AG04450 (cell line): ENCODE measurements at places on chromosomes 16 and 17.

DNA sequence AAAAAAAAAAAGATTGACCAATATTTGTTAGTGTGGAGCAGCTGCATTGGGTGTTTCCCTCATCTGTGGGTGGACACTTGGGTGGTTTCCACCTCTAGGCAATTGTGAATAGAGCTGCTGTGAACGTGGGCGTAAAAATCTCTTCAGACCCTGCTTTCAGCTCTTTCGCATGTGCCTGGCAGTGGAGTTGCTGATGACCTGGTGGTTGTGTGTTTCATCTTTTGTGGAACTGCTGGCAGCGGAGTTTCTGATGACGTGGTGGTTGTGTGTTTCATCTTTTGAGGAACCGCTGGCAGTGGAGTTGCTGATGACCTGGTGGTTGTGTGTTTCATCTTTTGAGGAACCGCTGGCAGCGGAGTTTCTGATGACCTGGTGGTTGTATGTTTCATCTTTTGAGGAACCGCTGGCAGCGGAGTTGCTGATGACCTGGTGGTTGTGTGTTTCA is 21.4 kb downstream of the ZC3H18 start:
- no peak for DNase-seq

DNA sequence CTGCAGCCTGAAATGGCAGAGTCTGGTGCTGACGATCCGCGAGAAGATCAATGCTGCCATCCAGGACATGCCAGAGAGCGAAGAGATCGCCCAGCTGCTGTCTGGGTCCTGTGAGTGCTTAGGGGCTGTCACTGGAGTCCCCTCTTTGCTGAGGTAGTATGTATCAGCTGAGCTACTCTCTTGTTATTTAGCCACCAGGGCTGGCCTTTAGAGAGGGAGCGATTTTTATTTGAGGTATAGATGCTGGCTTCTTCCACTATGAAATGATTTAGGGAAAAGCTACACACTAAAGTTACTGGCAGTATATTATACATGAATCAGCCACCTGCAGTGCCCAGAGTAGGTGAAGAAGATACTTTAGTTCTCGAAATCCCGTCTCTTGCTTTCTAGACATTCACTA is 2.6 kb downstream of the CDK5RAP3 start:
- DNase-seq: no peak

- no peak for DNase-seq
Measured at GRCh38 chr17:48711128-48711527, 11.2 kb downstream of the PRAC1 start.

GRCh38 chr17:29133121-29133713 is 47.0 kb downstream of the MYO18A start:
- no peak for DNase-seq

DNA sequence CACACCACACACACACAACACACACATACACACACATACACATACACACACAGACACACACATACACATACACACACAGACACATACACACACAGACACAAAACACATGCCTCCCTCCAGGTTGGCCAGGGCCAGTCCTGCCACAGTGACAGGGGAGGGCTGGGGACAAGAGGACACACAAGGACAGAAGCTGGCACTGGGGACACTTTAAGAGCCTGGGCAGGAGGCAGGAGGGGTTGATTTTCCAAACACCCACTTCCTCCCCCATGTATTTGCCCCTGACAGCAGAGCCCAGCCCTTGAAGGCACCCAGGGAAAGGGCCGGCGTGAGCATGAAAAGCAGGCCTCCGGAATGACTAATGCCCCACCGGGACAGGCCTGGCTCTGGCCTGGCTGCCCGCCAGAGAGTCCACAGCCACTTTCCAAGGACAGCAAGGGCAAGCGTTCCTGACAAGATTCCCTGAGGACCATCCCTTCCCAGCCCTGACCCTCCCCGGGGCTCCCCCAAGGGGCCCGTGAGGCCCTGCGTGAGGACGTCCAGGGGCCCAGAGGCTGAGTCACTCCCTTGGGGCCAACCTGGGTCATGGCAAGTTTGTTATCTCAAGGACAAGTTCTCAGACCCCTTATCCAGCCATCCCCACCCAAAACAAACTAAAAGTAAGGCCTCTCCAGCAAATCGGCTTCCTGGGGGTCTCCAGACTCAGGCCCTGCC is 235.6 kb downstream of the ZNF423 start:
- no peak for DNase-seq

DNA sequence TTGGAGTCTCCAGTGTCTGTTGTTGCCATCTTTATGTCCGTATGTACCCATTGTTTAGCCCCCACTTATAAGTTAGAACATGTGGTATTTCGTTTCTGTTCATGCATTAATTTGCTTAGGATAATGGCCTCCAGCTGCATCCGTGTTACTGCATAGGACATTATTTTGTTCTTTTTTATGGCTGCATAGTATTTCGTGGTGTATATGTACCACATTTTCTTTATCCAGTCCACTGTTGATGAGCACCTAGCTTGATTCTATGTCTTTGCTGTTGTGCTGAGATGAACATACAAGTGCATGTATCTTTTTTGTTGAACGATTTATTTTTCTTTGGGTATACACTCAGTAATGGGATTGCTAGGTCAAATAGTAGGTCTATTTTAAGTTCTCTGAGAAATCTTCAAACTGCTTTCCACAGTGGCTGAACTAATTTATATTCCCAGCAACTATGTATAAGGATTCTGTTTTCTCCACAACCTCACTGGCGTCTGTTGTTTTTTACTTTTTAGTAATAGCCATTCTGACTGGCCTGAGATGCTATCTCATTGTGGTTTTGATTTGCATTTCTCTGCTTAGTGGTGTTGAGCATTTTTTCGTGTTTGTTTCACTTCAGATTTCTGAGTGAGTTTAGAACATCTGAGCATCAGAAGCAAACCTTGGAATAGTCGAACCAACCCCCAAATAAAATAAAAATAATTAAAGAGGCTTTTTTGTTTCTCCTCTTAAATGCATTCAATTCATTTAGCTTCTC is 304.7 kb downstream of the ZFHX3 start:
- DNase-seq: no peak

DNA sequence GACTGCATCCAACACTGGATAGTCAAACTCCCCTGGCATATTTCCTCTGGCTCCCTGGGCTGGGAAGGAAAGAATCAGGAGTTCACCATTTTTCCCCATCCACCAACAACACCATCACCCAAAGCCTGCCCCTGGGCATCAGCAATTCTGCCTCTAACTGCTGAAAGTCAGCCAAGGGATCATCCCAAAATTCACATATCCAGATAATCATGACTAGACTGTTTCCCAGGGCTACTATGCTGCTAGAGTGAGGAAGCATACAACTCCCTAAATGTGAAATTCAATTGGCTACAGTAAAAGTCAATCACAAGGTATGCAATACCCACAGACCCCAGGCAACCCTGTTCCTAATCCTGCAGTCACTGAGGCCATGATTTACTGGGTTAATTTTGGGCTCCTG is 230.6 kb downstream of the C16orf95 start:
- DNase-seq: no peak

GRCh38 chr16:67456391-67457081 is 24.4 kb downstream of the ATP6V0D1 start:
- DNase-seq: no peak

DNA sequence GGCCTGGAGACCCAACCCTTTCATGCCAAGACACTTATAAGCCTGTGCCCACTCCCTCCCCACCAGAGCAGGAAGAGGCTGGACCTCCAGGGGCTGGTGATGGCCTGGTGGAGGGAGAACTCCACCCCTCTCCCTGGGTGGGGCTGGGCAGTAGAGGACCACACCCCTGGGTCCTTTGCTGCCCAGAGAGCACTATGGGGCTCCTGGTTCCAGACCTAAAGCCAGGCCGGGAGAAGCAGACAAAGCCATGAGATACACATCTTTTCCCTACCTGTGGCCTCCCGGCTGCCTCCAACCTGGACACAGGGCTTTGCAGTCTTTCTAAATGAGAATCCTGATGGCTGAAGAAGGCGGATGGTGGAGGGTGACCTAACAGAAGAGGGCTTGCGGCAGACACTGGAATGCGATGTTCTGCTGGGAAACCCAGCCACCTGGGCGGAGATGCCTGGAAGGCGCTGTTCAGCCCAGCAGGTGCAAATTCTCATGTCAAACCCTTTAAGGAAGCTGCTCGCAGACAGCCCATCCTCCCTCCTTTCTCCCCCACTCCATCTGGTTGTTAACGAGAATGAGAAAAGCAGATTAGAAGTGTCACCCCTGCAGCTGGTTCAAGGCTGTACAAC is 43.9 kb upstream of the KIFC3 start:
- DNase-seq: no peak

DNA sequence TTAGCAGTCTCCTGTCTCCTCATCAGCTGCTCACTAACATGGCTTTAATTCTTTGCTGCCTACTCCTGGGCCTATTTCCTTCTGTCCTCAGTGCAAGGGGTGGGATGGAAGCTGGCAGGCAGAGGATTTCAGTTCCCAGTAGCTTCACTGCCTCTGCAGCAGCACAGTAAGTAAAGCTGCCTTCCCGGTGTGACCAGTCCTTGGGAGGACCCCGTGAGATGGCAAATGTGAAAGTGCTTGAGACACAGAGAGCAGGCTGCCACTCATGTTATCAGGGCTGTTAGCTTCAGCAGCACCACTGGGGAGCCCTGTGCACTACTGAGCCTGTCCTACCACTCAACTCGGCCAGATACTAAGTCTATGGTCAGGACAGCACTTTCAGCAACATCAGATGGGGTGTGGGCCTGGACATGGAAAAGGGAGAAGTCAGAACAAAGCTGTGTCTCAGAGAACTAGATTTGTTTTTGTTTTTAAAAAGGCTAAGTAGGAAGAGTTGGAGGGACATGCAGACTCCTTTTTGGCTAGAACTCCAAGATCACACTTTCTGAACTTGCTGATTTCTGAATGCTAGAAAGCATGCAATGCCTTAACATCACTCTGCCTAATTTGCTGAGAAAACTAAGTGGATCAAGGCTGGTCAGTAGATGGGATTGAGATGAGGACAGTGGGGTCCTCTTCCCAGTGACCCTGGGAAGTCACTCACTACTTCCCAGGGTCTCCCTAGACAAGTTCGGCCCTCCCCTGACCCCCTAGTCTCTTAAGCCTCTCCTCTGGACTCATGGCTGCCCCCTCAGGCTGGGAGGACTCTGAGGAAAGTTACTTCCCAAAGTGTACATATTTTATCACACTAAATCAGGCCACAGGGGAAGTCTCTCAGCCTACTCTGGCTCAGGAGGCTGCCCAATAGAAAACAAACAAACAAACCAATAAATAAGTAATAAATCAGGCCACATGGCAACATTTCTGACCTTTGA is 1.1 kb downstream of the ACSF2 start:
- DNase-seq: no peak

GRCh38 chr16:68575082-68575481 is 36.0 kb downstream of the ZFP90 start:
- DNase-seq: no peak

- DNase-seq: peak; percentile 24
Measured at GRCh38 chr17:76868176-76868668, at the start of gene MGAT5B. TSS of gene MGAT5B (plus strand) at chr17:76868404. CDS start at chr17:76869030, 626 bp downstream.

DNA sequence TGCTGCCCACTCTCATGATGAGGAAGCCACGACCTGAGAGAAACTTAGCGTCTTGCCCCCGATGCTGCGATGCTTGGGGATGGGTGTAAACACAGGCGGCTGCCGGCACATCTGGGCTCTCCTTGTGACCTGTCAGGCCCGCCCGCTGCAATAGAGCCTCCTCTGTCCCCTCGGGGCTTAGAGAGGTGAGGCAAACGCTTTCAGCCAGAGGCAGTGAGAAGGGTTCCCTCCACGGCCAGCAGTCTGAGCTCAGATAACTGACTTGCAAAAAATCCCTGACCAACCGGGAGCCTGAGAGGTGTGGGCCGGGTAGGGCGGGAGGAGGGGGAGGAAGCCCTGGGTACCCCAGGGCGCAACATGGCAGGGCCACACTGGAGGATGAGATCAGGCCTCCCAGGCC is 260.6 kb downstream of the C16orf95 start:
- no peak for DNase-seq

GRCh38 chr17:74738051-74738996 is 1.3 kb downstream of the RAB37 start:
- DNase-seq: no peak

- DNase-seq: no peak
Measured at GRCh38 chr17:62650587-62650986, 23.1 kb downstream of the MRC2 start.
